Adipocyte (in vitro differentiated cells): ENCODE measurements at places on chromosomes 1 and 21.

DNA sequence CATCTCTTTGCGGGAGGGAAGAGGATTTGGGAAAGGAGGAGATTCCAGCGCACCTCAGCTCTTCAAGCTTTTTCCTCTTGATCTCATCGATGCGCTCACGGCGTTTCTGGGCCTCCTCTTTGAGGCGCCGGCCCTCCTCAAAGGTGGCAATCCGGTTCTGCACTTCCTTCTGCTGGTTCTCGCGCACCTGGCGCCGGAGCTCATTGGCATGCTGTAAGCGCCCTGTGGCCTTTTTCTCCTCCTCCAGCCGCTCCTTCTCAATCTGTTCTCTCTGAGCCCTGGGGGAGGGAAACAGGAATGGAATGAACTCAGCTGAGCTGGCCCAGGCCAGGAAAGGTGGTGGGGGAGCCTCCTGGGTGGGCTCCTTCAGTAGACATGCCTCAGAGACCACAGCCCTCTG is 10.4 kb upstream of the VSIG8 start:
- no peak for DNase-seq

DNA sequence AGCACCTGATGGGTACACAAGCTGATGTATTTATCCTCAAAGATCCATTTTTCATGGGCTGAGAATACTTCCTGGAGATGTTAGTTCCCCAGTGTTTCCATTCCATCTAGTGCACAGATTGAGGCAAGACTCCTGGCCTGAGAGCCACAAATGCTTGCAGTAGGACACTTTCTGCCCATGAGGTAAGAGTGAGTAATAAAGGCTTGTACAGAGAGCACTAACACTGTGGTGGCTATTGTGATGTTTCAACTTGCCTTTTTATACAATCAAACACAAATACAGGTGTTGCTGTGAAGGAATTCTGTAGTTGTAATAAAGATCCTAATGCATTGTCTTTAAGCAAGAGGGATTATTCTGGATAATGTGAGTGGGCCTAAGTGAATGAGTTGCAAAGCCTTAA is 186.1 kb upstream of the ADAMTS5 start:
- DNase-seq: no peak

DNA sequence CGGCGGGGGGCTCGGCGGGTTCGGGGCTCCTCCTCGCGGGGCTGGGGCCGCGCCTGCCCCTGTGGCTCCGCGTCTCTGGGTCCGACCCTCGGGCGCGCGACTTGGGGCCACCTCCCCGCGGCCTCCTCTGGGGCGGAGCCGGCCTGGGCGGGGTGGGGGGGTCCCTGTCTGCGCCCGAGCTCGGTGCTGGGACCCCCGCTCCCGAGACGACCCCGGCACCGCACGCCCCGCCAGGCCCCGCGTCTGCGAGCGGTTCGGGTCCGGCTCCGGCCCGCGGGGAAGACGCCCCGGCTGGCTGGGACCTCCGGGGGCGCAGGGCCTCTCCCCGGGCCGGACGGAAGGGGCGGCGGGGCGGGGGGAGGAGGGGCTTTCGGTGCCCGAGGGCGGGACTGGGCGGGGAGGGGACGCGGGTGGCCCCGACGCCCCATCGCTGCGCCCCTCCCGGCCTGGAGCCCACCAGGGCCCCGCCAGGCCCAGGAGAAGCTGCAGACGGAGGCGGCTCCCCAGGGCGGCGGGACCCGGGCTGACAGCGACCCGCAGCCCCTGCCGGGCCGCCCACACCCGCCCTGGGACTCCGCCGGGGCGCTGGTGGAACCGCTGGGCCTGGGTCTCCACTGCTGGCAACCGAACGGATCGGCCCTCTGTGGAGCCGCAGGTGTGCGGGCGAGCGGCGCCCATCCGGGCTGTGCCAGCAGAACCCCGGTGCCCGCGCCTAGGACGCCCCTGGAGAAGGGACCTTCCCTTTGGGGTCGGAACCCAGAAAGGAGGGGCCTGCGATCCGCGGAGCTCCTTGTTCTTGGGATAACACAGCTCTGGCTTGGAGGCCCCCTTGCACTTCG is 610 bp downstream of the COL6A2 start:
- peak; percentile 70 for DNase-seq

- DNase-seq: peak; percentile 56
These were observed 333.8 kb downstream of the PTPRU start for GRCh38 chr1:29569971-29570634.

DNA sequence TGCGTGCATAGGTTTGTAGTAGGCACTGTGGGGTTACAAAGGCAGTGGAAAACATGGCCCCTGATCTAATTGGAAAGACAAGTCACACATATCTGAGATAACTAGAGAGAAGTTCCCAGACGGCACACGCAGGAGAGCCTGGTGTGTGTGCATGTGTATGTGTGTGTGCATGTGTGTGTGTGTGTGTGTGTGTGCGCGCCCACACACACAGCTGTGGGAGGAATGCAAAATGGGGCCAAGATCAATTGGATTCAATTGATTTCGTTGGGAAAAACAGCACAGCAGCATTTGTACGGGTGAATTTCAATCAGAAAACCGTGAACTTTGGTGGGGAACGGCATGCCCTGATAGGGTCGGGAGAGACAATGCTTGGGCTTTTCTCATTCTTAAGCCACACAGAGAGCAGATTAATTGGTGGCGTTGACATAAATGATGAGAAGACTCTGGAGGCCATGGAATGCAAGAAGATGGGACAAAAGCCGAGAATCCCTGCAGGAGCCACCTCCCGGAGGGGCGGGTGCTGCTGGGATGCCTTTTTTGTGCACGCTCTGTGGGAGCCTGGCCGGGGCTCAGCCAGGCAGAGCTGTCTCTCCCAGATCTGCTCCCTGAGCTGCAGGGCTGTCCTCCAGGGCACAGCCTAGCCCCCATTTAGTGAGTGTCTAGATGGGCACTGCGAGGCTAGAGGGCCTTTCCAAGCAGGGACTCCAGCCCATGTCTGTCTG is 322.0 kb downstream of the CAMTA1 start:
- DNase-seq: no peak

GRCh38 chr1:193368302-193368701 is 181.9 kb upstream of the B3GALT2 start:
- no peak for DNase-seq

DNA sequence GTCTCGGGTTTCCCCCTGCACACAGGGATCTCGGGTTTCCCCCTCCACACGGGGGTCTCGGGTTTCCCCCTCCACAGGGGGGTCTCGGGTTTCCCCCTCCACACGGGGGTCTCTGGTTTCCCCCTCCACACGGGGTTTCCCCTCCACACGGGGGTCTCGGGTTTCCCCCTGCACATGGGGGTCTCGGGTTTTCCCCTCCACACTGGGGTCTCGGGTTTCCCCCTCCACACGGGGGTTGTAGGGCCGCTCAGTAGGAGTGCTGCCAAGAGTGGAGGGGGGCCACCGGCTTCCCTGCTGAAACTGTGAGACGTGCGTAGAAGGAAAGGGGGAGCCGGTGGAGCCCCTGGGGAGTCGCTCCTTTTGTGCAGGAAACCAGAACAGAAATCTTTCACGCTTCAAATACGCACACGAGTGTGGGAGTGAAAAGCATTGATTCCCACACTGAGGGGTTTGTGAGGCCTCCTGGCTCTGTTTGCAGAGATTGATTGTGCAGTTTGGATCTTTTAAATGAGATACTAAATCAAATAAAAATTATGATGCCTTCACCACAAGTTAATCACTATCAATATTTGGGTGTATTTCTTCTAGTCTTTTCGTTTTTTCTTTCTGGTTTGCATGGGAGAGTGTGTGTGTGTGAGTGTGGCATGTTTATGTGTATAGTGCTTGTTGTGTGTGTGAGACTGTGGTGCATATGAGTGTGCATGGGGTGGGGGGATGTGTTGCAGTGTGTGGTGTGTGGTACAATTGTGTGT is 54.3 kb upstream of the TRAPPC10 start:
- no peak for DNase-seq

DNA sequence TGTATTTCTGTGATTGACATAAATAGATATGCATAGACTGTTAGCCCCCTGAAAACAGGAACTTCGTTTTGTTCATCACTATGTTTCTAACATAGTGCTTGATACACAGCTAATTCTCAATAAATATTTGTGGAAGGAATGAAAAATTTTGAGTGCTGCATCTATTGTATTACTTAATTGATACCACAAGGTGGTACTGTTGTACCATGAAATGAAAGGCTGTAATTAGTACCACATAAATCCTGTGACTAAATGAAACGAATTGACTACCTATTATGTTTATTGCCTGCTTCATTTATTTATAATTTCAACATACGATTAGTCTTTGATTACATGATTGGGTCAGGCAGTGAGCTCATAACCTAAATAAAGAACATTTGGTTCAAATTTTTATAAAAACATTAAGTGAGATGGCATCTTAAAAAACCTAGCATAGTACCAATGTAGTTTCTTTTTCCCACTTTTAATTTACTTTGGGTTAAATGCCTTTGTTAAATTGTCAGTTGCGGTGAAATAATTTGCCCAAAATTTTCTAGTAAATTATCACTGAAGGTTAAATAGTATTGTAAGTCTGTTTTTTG is 15.0 kb upstream of the TGFB2 start:
- DNase-seq: peak; percentile 69

GRCh38 chr1:245313576-245313975 is 158.8 kb downstream of the KIF26B start:
- DNase-seq: no peak

- no peak for DNase-seq
These were observed 221.6 kb downstream of the RHOU start for GRCh38 chr1:228956864-228957263.

- DNase-seq: no peak
These were observed 371.3 kb downstream of the VAV3 start for GRCh38 chr1:107593501-107594209.

GRCh38 chr1:230750576-230750975 is 3.4 kb downstream of the CAPN9 start:
- DNase-seq: no peak

GRCh38 chr1:67966666-67967009 is 83.8 kb downstream of the DIRAS3 start:
- no peak for DNase-seq

- DNase-seq: no peak
These were observed 197.6 kb downstream of the CAMTA1 start for GRCh38 chr1:6982860-6983259.

DNA sequence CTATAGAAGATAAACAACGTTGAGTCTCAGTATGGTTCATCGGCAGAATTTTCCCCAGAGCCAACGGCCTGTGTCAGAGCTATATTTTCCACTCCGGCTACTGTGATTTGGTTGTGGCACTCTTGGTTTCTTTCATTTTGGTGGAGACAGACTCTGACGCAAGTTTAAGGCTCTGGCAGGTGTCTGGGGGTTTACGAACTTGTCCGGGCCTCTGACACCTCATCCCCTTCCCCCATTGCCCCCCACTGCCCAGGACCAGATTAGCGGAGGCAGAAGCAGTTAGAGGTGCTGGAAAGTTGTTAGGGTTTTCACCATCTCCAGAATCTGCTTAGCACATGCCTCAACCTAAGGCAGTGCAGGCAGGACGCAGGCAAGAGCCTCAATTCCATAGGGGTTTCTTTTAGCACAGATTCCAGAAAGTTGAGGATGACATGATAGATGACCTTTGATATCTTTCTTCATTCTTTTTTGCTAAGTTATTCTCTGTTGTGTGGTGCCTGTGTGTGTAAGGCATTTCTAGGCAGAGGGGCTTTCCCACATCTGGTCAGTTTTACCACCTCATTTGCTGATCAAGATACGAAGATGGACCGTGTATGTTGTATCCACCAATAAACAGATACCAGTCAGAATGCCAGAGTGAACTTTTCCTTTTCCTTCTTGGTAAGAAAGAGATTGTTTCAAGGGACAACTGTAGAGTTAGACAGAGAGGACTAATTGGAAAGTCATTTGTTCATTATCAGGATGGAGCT is 18.4 kb upstream of the IL10 start:
- no peak for DNase-seq

- DNase-seq: no peak
These were observed 14.6 kb upstream of the PTGFRN start for GRCh38 chr1:116895073-116895472.

DNA sequence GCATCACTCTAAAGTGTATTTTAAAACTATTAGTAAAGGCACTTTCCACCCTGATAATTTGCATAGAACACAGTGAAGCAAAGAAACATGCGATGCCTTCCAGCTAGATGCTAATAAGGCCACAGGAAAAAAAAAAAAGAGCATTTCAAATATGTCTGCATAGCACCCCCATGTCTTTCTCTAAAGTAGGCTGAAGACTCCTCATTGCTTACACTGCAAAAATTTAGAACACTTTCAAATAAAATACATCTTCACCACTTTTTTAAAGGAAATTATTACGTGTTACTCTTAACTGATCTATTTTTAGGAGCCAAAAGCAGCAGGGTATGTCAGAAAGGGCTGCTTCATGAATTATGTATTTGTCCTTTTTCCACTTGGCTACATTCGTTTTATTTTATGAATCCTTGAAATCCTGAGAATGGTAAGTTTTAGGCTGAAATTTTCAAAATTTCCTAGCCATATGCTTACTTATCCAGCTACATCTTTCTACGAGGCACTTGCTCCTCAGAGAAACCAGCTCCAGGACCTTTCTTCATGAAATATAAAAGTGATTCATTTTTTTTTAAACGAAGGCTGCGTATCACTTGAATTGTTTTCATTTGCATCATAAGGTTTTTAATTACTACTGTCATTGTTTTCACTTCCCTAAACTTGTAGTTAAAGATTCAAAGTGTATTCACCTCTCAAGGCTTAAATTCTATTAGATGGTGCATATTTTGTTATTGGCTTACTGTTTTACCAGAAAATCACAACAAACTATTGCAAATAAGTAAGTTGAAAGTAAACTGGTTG is 513.0 kb downstream of the PTPRC start:
- DNase-seq: no peak

GRCh38 chr1:212612041-212612961 is 3.7 kb downstream of the ATF3 start:
- peak; percentile 48 for DNase-seq

DNA sequence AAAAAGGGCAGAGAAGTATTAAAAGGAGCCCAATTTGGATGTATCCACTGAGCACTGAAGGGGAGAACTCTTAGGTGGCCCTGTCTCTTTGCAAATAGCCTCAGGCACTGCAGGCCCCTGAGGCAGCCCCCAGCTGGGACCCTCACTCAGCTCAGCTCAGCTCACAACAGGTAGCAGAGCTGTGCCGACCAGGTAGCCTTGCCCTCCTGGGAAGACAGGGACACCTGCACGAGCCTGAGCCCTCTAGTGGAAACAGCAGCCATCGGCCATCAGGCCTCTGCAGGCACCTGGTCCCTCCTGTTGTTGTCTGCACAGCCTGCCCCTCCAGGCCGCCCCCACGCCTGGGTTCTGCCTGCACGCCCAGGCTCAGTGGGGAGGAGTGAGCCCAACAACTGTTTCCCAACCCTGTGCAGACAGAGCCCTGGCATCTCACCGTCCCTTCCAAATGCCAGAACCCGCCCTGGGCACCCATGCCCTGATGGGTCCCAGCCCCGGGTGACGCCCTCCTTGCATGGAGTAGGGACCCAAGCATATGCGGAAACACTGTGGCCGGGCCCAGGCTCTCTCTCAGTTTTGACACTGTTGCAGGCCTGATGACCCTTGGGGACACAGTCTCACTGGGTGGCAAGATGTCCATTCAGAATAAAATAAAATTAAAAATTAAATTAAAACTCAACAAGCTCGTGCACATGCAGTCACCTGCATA is 60.0 kb upstream of the AJAP1 start:
- DNase-seq: no peak
